Testis (tissue), 5 donors: ENCODE measurements at places on chromosomes 5 and 9. TPM values are rescaled to one million over a fixed set of nuclear protein-coding genes. Genes with fewer than 3 reads are reported as not detected.

GRCh38 chr5:137389042-137389441, 110.1 kb downstream of the SPOCK1 start:
- DNase-seq, result no peak

DNA sequence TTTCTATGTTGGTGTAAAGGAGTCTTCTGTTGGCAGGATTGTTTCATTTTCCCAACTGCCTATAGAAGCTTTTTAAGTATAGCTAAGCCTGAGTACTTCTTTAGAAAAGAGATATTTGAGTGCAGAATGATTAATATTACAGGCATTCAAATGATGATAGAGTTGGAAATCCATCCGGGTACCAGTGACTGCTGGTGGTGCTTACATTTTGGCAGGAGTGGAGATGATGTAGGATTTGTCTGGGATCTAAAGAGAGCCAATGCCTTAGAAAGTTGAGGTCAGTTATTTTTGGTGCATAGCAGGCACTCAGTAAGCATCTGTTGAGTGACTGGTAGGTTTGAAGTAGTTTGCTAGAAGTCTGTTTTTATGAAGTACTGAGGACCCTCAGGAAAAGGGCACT, 433.5 kb downstream of the DMAC1 start:
- no peak for DNase-seq

The OSMR gene
- 18.3 TPM for total RNA-seq

DNA sequence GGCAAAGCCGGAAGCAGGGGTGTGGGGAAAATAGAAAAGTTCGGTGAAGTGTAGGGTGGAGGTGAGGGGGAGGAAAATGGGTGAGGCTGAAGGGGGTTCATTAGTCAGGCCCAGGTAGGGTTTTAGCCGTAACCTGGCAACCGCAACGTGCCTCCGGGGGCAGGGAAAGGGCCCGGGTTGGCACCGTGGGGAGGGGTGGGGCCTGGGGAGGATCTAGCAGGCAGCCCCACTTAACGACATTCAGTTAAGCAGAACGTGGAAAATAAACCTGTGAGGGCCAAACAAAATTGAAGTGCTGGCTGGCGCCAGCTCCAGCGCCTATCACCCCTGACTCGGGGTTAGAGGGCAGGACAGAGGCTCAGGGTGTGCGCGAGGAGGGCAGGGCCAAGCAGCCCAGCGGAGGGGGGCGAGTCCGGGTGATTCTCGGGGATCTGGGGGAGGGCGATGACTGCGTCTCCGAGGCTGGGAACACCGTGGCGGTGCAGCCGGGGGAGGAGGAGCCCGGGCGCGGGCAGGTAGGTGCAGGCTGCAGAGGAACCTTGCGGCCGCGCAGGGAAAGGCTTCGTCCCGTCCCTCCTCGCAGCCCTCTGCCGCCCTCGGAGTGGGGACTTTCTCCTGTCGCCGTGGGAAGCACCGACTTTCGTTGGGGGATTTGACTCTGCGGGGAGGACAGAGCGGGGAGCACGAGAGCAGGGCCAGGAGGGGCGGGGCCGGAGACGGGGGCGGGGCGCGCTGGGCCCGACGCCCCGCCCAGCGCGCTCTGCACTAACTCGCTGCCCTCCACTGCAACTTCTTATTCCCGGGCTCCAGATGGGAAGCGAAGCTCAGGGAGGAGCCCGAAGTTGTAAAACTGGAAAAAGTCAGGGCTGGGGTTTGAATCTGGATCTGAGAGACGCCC, 5.1 kb downstream of the RGS14 start:
- peak; percentile 73 for DNase-seq

The F12 gene
- total RNA-seq, result 5.3 TPM

DNA sequence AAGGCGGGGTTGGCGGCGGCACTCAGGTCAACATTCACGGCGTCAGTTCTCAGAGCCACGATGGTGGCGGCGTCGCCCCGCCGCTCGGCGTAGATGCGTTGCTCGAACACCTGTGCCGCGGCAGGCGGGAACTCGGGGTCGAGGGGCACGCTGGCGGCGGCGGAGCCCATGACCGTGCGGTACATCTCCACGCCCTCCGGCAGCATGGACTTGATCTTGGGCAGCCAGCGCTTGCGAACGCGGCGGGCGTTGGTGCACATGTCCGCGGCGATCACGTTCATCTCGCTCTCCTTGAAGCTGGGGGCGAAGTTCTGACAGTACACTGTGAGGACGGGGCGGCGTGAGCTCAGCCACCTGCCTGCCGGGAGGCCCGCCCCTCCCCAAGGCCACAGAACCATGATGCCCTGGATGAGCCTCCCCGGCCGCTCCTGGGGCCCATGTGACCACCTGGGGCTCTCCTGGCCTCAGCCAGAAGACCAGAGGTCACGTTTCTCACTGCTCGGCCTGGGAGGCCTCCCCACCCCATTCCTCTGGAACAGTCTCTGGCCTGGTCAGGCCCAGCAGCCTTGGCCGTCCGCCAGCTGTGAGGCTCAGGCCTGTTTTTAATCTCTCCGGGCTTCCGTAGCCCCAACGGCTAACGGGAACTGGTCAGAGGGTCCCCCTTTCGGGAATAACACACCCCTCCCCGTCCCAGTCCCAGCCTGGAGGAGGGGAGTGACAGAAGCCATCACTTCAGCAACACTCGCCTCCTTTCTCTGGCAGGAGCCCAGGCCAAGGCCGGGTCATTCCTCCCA, 50.7 kb upstream of the UBAC1 start:
- DNase-seq, result peak; percentile 89

The ZNF346 gene
- total RNA-seq, result 31.7 TPM

DNA sequence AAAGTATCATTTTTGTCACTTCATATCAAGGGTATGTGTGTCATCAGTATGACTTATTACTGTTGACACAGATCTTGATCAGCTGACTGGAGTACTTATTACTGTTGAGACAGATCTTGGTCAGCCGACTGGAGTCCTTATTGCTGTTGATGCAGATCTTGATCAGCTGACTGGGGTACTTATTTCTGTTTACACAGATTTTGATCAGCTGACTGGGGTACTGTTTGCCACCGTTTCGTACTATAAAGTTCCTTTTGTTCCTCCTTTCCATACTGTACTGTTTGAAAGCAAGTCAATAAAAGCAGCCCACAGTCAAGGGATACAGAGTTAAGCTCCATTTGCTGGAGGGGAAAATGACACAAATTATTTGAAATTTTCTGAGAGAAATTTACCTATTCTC, 347.3 kb downstream of the CDH12 start:
- no peak for DNase-seq
